ENCODE measurements at places on chromosomes 7 and 10. TPM values are rescaled to one million over a fixed set of nuclear protein-coding genes. Genes with fewer than 3 reads are reported as not detected.
A peak's percentile ranks its signal among the peaks of the same experiment; 100 is the strongest.

Gene DGKI
- total RNA-seq: 1.5 TPM

Gene NXPH1
- not detected for total RNA-seq

Gene DEPP1
- total RNA-seq: 0.53 TPM

Gene CXCL12
- not detected for total RNA-seq

Gene RNF32
- total RNA-seq: not detected

Gene CCDC7
- total RNA-seq: 14.9 TPM

Gene PRKRIP1
- total RNA-seq: 26.7 TPM

Gene ORAI2
- 56.5 TPM for total RNA-seq

Gene IRF5
- total RNA-seq: 43.4 TPM

DNA sequence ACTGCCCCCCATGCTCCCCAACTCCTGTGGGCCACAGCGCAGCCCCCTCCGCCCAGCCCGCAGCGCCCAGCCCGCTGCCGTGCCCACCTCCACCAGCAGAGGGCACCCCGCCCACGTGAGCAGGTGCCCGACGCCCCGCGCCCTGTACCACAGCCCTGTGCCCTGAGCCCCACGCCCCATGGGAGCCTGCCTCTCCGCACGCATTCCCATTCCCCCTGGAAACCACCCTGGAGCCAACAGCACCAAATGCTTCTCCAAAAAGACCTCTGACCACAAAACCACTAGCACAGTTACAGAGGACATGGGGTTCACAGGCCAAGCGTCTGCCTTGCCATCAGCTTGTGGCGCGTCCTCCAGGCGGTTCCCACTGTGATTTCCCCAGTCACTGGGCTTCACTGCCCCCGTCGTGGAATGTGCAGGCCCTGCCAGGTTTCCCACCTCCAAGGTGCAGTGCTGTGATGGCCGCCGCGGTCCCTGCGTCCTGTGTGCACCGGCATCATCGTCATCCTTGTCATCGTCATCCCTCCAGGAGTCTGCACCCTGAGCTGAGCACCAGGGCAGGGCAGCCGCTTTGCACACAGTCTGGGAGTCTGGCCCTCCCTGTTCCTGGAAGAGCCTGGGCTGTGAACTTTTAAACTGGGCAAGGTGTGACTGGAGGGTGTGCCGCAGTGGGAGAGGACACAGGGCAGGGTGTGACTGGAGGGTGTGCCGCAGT is 61.7 kb downstream of the PWWP2B start:
- peak overlapping the region; percentile 51 for H3K27ac ChIP-seq
- peaks cover 6% of the 10 kb centered on the region for H3K4me1 ChIP-seq
- H3K27me3 ChIP-seq: no peaks in the 10 kb centered on the region
- H3K4me3 ChIP-seq: no peak overlapping the region
- DNase-seq: no peak

- no peak for DNase-seq
- no peaks in the 10 kb centered on the region for H3K4me1 ChIP-seq
- no peaks in the 10 kb centered on the region for H3K27me3 ChIP-seq
- no peaks in the 10 kb centered on the region for H3K36me3 ChIP-seq
Observed at GRCh38 chr7:142391191-142391992, 133.5 kb upstream of the PRSS58 start.

GRCh38 chr10:26064106-26064505 is 130.1 kb downstream of the MYO3A start:
- no peak overlapping the region for H3K27ac ChIP-seq
- H3K4me1 ChIP-seq: no peaks in the 10 kb centered on the region
- DNase-seq: no peak
- H3K4me3 ChIP-seq: no peak overlapping the region
- H3K36me3 ChIP-seq: no peaks in the 10 kb centered on the region

DNA sequence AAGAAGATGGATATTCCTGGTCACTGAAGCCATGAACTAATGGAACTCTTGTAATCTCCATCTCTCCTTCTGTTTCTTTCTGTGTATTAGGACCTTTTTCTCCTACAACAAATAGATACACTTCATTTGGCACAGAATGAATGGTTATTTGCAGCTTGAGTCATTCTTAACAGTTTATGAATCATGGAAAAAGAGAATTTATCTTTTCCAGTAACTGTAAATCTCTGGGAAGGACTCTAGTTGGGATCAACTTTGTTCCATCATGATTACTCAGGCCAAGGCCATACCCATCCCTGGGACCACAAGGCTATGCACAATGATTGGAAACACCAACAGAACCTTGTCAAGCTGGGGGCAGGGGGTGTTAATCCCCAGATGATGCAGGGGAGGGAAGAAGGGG is 36.1 kb upstream of the MDFIC start:
- H3K27ac ChIP-seq: no peak overlapping the region
- H3K36me3 ChIP-seq: peaks cover 10% of the 10 kb centered on the region
- peaks cover 9% of the 10 kb centered on the region for H3K27me3 ChIP-seq

- no peaks in the 10 kb centered on the region for H3K4me1 ChIP-seq
- no peaks in the 10 kb centered on the region for H3K36me3 ChIP-seq
- DNase-seq: no peak
- no peak overlapping the region for H3K27ac ChIP-seq
- H3K27me3 ChIP-seq: peaks cover 16% of the 10 kb centered on the region
- H3K4me3 ChIP-seq: no peak overlapping the region
Observed at GRCh38 chr7:22378199-22378980, 21.4 kb upstream of the RAPGEF5 start.

DNA sequence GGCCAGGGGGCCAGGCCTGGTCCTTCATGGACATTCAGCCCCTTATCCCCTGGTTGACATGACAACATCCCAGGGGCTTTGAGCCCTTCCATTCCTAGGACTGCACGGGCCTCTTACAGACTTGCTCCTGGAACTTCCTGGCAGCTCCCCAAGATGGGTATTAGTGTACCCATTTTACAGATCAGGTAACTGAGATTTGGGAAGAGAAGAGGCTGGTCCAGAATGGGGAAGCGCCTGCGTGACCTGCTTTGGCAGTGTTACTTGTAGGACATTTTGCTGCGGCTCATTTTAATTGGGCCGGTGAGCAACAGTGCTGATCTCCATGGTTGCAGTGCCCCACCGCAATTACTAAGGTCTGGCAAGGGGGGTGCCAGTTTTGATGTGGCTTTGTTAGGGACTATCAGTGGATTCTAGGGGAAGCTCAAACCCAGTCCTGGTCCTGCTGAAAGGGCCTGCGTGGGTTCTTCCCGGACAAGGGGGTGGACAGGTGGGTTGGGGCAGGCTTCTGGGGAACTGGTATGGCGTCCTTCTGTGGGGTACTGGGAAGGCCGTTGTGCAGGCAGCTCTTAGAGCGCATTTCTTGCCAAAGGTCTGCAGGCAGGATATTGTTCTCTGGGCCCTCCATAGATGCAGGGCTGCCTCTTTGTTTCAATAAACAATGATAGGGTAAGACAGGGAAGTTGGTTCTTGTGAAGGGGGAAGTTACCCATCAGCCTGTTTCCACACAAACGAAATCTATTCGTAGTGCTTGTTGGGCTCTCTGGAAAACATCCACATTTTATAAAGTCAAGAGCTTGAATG is 137.6 kb downstream of the RGS10 start:
- peaks cover 3% of the 10 kb centered on the region for H3K4me1 ChIP-seq
- H3K27ac ChIP-seq: no peak overlapping the region
- no peak overlapping the region for H3K4me3 ChIP-seq
- H3K36me3 ChIP-seq: no peaks in the 10 kb centered on the region
- DNase-seq: no peak

GRCh38 chr10:125144693-125145623 is 15.4 kb downstream of the CTBP2 start:
- no peaks in the 10 kb centered on the region for H3K27me3 ChIP-seq
- peak overlapping the region; percentile 96 for H3K27ac ChIP-seq
- peak; percentile 63 for DNase-seq
- no peaks in the 10 kb centered on the region for H3K36me3 ChIP-seq
- peak overlapping the region; percentile 12 for H3K4me3 ChIP-seq

GRCh38 chr7:144670218-144670617 is 165.6 kb downstream of the TPK1 start:
- H3K4me3 ChIP-seq: no peak overlapping the region
- no peak for DNase-seq
- no peaks in the 10 kb centered on the region for H3K36me3 ChIP-seq
- no peaks in the 10 kb centered on the region for H3K27me3 ChIP-seq

DNA sequence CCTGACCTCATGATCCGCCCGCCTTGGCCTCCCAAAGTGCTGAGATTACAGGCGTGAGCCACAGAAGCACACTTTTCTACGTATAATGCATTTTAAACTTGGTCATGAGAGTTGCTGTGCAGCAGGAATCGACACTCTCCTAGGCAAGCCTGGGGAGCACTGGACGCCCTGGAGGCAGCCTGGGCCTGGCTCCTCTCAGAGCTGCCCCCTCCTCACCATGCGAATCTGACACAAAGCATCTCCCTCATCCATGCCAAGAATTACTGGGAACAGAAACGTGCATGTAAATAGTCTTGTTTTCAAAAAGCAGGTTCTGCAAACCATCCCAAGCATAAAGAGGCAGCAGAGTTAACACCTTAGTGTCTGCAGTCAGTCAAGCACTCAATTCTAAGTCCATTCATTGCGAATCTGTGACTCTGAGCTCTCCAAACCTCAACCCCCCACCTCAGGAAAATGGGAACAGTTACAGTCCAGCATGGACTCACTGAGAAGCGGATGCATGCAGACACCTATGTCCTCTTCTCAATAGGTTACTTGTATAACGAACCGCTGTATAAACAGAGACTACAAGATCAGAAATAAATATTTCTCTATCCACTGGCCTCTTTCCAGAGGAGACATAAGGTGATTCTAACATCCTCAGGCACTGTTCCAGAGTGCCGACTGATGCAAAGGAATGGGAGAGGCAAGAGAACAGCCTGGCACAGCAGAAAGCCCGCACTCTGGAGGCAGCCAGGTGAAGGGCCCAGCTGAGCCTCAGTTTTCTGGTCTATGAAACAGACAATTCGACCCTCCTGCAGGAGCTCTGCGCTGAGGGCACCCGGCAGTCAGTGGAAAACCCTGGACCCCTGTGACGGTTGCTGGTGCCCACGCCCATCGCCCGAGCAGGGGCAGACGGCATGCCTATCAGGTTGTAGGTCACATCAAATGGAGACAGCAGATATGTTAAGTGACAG is 68.9 kb downstream of the MAD1L1 start:
- H3K27ac ChIP-seq: no peak overlapping the region
- no peak overlapping the region for H3K4me3 ChIP-seq
- H3K4me1 ChIP-seq: no peaks in the 10 kb centered on the region

DNA sequence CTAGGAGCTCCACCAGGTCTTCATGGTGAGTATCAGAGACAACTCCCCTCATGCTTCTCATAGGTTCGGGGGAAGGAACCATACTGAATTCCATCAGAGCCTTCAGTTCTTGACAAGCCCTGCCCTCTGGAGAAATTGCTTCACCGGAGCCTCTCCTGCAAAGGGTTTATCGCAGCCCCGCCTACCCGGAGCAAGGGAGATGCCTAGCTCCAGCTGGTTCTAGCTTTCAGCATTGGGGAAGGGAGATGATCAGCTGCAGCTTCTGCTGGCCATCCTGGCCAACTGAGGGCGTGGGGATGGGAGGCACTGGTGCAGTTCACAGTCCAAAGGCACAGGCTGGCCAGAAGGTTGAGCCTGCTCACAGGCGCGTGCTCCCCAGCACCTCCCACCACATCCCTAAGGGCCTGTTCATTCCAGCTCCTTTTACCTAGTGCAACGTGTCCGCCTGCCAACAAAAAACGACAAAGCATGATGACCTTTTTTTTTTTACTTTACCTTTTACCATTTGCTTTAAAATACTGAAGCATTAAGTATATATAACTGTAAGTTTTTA is 31.2 kb downstream of the LANCL2 start:
- no peak overlapping the region for H3K27ac ChIP-seq
- DNase-seq: no peak
- H3K4me3 ChIP-seq: no peak overlapping the region
- H3K36me3 ChIP-seq: no peaks in the 10 kb centered on the region
- H3K4me1 ChIP-seq: no peaks in the 10 kb centered on the region
- no peaks in the 10 kb centered on the region for H3K27me3 ChIP-seq

DNA sequence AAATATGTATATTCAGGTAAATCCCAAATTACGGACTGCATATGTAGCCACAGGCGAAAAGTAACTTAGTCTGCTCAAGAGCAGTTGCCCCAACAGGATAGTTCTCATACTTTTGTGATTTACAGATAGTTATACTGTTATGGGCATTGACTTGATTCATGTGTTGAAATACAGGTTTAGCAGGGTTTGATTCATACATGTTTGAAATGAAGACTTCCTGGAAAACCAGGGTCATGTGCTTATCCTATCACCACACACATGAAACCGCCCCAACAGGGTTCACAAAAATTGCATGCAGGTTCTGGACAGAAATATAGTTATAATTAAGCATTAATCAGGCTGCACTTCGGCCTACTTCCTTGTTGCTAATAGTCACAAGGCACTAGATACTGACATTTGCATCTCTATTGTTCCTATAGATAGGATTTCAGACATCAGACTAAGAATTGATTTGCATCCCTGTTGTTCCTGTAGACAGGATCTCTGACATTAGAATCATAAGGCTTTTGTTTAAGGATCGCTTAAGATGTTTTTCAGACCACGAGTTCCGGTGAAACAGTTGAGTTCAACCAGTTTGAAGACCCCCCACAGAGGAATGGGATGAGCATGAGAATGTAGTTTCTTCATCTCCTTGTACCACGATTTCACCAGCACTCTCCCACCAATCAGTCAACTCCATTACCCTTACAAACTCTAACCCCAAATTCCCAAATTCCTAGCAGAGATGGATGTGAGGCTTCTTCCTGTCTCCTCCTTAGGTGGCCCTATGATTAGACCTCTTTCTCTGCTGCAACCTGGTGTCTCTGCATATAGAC is 2.0 kb upstream of the ZNF398 start:
- no peaks in the 10 kb centered on the region for H3K36me3 ChIP-seq
- peak overlapping the region; percentile 88 for H3K27ac ChIP-seq
- no peak for DNase-seq
- H3K4me1 ChIP-seq: peaks cover 27% of the 10 kb centered on the region
- H3K4me3 ChIP-seq: peak overlapping the region; percentile 31
- H3K27me3 ChIP-seq: no peaks in the 10 kb centered on the region

DNA sequence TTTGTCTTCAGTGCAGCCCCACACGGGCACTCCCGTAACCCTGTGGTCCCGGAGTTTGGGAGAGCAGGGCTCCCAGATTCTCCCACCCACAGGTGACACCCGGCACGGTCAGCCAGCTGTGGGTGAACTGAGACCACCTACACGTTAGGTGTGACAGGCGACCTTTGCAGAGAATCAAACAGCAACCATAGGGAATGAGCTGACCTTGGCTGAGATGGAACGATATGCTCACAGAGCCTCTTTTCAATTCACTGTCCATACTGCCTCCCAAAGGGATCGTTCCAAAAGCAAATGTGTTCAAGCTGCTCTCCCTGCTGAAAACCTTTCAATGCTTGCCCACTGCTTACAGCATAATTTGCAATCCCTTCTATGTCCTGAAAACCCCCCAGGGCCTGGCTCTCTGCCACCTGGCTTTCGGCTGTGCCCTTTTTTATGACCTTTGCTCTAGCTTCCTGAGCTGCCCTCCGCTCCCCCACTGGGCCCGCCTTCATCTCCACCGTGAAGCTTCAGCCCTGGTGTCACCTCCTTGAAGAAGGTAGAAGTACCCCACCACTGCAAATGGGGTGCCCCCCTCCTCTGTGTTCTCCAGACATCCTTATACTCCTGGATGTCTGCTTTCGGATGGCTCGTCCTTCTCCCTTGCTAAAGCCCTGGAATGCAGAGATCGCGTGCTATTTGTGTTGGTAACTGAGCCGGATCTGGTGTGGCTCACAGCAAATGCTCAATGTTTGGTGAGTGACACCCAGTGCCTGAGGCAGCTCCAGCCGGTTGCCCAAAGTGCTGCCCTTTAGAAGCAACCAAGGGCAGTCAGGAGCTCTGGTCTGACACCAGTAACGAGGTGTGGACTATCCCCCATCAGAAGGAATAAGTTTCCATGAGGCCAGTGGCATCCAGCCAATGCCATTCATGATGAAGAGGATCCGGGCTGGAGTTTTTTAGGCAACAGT is 90.4 kb downstream of the KIAA1549 start:
- H3K27me3 ChIP-seq: peaks cover 12% of the 10 kb centered on the region
- H3K27ac ChIP-seq: no peak overlapping the region
- H3K36me3 ChIP-seq: no peaks in the 10 kb centered on the region
- no peak for DNase-seq
- peaks cover 4% of the 10 kb centered on the region for H3K4me1 ChIP-seq

Measured in natural killer cell treated with Interleukin-12 subunit alpha and Interleukin-12 subunit beta and Interleukin-15 and Interleukin-18, amount 100 ng/mL, for 72 hours (primary cell).